Pons (tissue), 1 donor: ENCODE measurements at places on chromosomes 12 and 14.

GRCh38 chr14:78196323-78196722, 26.1 kb downstream of the NRXN3 start:
- no peak for DNase-seq

DNA sequence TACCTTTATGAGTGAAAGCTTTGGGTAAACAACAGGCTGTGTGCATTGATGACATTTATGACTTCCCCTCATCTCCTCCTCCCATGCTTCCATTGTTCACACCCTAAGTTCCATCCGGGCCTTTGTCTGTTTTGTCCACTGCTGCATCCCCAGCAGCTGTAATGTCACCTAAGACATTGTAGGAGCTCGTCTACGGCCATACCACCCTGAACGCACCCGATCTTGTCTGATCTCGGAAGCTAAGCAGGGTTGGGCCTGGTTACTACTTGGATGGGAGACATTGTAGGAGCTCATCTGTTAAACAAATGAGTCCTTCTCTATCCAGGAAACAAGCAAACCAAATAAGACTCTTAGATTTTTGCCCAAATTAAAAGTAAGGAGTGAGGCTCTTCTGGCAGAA, 40.4 kb upstream of the SYCP3 start:
- DNase-seq = no peak

- DNase-seq = no peak
These were observed 32.0 kb upstream of the FGD4 start for GRCh38 chr12:32367381-32367780.

DNA sequence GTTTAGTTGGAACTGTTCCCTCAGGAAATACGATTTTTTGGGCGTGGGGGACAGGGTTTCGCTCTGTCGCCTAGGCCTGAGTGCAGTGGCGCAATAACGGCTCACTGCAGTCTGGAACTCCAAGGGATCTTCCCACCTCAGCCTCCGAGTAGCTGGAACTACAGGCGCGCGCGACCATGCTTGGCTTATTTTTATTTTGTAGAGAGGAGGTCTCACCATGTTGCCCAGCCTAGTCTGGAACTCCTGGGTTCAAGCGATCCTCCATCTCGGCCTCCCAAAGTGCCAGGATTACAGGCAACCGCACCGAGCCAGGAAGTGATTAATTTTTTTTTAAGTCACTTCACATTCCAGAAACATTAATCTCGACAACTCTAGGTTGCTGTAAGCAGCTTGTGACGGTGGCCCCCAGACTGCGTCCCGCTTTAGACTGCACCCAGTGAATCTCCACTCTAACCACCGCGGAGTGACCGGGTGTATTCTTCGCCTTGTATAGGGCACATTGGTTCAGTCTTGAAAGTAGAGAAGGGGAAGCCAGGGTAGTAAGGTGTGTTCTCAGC, 830 bp upstream of the MIS18BP1 start:
- no peak for DNase-seq

DNA sequence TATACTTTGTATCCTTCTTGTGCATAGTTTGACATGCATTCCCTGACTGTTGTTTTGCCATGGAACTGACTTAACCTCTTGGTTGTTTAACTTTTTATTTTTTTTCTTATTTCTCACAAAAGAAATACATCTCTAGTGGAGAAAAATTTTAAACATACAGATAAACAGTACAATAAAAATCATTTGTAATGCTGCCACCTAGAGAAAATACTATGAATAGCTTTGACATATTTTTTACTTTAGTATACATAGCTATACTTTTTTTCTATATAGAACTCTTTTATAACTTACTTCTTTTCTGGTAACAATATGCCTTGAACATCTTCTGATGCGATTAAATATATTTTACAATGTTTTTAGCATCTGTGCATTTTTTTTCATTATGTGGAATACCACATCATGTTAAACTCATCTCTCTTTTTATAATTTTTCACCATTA, 184.5 kb downstream of the AKAP6 start:
- peak; percentile 74 for DNase-seq

- no peak for DNase-seq
These were observed 497.1 kb upstream of the RPL10L start for GRCh38 chr14:47148686-47149085.

DNA sequence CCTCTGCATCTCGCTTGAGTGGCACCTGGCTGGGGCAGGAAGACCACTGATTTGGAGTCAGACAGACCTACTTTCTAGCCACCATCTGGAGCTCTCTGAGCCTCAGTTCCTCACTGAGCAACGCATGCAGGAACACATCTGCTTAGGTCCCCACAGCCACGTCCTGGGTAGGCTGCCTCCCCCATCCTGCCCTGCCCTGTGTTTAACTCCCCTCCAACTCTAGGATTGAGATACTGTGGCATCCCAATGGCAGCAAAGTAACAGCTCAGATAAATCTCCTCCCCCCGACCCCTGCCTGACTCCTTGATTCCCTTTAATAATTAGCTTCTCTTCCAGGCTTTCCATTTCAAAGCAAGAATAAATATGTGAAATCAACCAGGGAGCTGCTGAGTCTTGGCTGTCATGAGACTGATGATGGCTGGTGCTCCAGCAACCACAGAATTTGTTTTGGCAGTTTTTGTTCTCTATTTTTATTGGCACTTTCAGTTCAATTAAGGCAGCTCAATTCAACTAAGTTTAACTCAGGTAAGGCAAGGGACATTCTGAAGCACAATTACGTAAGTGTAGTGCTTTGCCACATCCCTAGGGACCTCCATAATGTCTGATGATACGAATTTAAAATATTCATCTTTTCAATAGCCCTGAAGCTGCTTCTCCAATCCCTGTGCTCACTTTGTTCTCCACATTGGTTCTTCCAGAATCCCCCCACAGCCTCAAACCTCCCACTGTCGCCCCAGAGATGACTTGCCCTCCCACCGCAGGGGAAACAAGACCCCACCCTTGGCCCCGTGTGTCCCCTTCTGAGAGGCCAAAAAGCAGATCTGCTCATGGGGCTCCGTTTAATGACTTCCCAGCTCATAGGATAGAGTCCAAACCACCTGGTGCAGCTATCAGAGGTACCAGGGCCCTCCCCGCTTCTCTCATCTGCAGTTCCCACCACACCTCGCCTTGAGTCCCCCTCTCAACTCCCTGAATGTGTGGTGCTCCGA, 58.2 kb downstream of the ESR2 start:
- DNase-seq = no peak

DNA sequence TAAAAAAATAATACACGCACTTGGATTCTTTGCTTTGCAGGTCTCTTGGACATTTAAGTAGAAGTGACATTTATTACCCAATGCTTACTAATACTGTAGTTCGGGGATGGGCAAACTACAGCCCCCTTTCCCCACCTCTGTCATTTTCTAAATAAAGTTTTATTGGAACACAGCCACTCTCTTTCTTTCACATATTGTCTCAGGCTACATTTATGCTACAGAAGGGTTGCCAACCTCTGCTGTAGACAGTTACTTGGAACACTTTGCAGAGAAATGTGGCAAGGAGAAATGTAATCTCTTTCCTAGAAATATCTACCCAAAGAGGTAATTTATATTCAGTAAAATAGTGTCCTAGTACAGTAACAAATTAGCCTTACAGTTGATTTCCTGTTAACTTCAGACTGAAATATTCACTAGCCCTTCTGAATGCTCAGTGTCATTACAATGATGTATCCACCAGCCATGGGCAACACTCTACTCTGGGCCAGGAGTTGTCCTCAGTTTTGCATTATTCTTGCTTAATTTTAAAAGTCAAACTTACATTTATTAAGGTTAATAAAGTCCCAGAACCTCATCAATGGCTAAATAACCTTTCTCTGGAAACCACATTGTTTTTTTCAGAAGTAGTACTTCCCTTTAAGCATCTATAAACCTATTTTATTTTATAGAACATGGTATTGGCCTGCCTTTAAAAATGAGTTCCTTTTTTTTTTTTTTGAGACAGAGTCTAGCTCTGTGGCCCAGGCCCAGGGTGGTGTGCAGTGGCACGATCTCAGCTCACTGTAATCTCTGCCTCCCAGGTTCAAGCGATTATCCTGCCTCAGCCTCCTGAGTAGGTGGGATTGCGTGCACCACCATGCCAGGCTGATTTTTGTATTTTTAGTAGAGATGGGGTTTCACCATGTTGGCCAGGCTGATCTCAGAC, 269.6 kb upstream of the AMIGO2 start:
- DNase-seq = no peak

DNA sequence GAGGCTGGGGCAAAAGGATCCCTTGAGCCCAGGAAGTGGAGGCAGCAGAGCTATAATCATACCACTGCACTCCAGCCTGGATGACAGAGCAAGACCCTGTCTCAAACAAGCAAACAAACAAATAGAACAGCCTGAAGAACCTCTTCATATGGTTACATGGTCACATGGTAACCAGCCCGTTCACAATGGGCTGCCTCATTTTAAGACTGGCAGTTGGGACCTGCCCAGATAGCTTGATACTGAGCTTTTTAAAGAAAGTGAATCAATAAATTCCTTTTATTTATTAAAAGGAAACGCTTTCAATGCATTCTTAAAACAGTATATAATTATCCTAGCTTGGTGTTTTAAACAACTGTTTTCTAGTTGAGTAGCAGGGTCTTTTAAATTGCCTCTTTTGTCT, 10.5 kb downstream of the MLXIP start:
- peak; percentile 81 for DNase-seq

GRCh38 chr14:60090864-60091519, 731 bp upstream of the PCNX4 start:
- DNase-seq = peak; percentile 71

DNA sequence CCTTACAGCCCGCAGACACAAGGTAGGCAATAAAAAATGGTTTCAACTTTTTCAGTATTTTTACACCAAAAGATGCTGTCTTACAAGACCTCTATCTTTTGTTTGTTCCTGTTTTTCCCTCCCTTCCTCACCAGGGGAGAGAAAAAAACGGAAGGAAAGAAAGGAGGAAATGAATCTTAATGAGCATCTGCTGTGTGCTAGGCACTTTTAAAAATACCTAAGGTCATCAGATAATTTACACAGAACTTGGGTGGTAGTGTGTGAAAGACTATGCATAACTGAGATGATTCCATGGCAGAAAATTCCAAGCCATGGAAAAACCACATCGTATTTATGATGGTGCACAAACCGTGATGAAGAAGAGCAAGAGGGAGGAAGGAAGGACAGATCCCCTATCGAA, 121.2 kb downstream of the DIP2B start:
- peak; percentile 72 for DNase-seq

DNA sequence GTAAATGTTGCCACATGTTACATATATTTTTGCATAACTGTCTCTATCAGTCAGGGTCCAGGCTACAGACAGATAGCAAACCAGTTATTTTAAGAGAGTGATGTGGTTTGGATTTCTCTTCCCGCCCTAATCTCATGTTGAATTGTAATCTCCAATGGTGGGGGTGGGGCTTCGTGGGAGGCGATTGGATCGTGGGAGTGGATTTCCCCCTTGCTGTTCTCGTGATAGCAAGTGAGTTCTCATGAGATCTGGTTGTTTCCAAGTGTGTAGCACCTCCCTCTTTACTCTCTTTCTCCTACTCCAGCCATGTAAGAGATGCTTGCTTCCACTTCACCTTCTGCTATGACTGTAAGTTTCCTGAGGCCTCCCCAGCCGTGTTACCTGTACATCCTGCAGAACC, 704.2 kb upstream of the TBX3 start:
- no peak for DNase-seq

DNA sequence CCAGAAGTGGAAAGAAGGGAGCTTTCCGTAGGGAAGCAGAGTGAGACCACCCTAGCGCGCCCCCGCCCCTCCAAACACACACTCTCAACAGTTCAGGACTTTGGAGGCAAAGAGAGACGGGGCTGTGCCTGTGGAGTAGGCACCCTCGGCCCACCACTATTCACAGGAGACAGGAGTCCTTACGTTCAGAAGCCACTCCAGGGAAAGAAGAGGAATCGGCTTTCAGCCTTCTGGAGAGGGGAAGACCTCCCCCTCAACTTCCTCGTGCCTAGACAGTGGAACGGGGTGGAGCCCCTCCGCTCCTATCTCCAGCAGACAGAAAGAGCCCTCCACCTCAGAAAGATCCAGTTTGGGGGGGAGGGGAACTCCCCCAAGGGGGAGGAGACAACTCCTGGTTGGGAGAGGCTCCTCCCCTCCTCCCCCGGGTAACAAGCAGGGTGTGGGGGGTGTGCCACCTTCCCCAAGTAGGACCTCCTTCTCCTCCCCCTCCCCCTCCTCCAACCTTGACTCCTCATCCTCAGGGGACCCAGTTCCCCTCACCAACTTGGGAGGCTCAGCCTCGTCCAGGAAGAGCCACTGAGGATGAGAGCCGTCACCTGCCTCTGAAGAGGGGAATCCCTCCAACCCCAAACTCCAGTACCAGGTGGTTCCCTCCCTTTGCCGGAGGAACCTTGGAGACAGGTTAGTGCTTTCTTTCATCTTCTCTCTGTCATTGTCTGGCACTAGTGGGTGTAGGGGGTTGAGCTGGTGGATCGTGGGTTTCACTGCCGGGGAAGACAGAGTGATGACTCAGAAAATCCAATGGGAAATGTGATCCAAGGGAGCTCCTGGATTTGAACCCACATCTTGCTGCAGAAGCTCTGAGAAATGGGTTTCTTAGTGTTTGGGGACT, 883 bp downstream of the FOXJ2 start:
- no peak for DNase-seq

DNA sequence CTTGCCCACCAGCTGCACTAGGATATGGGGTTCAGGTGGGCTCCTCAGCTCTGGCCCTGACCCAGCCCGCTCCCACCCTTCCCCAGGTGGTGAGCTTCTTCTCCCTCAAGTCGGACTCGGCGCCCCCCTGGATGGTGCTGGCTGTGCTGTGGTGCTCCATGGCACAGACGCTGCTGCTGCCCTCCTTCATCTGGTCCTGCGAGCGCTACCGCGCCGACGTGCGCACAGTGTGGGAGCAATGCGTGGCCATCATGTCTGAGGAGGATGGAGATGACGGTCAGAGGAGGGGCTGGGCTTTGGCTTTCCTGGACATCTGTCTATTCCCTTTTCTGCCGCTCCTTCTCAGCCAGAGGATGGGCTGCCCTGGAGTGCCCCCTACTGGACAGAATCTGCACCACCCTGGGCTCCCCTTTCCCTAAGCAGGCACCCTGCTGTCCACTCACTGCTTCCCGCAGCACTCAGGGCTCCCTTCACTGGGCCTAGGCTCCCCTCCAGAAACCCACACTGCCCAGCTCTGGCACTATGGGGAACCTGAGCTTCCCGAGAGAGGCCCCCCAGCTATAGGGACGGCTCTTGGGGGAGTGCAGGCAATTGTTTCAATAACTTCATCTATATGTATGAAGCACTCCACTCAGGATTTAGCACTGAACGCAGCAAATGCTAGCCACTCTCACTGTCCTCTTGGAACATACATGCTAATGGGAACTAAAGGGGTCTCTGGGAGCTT, 2.6 kb upstream of the P3H3 start:
- DNase-seq = peak; percentile 77

DNA sequence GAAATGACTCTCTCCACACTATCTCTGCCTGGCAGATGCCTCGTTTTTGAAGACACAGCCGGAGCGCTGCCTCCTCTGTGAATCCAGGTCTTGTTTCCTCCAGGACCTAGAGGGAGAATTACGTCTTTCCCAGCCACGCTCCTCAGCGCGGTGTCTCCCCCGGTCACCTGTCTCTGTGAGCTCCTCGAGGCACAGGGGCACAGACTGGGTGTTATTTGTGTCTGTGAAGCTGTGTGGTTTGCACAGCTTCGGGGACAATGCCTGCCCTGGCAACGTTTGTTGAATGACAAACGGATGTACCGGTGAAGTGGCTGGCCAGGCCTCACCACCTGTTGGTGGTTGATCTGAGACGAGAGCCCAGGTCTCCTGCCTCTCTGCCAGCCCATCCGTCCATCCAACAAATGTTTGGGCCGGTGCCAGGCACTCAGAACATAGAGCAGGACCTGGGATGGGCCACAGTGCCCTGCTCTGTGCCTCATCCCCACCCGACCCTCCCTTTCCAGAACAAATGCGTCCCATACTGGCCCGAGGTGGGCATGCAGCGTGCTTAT, 6.1 kb downstream of the PTPN6 start:
- no peak for DNase-seq
